AG08396 (cell line): ENCODE measurements at places on chromosomes 3 and 15.

- DNase-seq: no peak
Observed at GRCh38 chr3:150928234-150928633, 23.0 kb upstream of the MINDY4B start.

GRCh38 chr15:57785039-57785438, 78.5 kb downstream of the POLR2M start:
- no peak for DNase-seq

DNA sequence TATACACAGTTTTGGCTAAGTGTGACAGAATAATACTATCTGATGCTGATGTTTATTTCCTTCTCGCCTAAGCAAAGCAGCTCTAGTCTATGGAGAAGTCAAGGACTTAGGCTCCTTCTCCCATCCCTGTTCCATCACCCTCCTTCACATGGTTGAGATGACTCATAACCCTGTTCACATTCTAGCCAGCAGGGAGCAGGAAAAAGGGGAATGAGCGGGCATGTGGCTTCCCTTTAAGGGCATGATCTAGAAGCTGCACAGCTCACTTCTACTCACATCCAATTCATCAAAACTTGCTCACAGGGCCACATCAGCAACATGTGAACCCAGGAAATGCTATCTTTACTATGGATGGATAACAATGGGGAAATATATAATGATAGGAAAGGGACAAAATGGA, 40.9 kb downstream of the CBLB start:
- peak; percentile 43 for DNase-seq

- DNase-seq: no peak
Observed at GRCh38 chr3:125351814-125352456, 23.2 kb downstream of the ZNF148 start.

- DNase-seq: peak; percentile 51
Observed at GRCh38 chr3:38738630-38739395, 77.2 kb downstream of the SCN10A start.

DNA sequence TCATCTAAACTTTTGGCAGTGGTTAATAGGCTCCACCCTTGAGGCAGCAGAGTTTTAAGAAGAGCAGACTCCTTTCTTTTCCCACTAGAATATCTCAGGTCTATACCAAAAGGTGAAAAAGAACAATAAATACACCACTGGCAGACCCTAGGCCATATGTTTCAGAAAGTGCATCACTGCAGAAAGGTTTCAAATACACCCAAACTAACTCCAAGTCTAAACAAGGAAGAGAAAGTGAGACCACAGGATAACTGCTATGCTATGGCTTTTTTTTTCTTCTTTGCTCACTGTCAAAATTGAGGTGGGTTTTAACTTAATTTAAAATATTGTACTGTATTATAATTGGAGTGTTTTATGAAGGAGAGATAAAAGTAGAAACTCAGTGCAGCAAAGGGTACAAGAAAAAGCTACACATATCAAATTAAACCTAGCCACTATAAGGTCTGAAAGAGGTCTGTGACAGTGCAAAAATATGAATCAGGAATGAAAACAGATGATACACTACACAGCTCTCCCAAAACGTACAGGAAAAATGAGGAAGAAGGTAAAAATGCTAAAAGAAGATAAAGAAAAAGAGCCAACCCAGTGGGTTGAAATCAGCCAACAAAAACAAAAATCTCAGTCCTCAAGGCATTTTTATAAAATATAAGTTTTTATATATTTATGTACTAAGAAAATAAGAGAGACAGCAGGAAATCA, 8.4 kb downstream of the SNX4 start:
- no peak for DNase-seq

DNA sequence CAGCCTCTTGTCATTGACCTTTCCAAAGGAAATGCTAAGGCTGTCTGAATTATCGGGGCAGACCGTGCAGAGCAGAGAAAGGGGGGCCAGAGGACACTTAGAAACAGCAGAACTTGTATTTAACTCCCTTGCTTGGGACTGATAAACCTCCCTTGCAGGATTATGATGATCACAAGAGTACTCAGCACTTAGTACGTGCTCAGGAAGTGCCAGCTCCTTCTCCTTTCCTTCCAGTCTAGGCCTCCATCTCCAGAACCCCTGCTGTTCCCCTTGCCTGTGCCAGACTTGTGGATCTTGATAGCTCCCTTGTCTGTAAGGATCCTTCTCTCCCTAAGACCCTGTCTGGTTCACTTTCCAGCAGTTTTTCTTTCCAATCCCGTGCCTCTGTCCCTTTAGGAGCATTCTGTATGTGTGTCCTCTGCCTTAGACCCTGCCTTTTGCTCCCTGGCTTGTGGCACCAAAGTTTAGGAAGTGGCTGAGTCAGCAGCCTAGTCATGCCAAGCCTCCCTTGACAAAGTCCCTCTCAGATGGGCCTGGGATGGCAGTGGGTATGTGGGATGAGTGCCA, 747 bp downstream of the SORD start:
- DNase-seq: peak; percentile 22

GRCh38 chr3:12187448-12188327, 29.0 kb upstream of the TIMP4 start:
- peak; percentile 26 for DNase-seq

DNA sequence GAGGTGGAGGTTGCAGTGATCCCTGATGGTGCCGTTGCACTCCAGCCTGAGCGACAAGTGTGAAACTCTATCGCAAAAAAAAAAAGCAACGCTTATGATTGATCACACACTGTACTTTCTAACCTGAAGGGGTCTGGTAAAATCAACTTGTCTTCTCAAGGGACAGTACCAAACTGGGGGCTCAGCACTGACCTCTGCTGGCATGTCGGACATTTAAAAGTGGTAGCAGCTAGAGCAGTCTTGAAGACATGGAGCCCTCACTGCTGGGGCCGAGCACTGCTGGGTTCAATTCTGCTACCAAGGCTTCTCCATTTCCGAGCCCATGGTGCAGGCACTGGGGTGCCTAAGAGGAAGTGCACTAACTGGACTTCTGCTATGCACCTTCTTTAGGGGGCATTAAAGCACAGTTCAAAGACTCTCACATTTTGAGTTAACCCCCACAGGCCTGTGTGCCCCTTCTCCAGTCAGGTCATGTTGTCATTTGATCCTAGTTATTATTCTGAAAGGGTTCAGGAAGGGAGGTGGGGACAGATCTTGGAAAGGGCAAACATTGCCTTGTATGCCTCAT, 26.4 kb upstream of the LAMP3 start:
- no peak for DNase-seq

DNA sequence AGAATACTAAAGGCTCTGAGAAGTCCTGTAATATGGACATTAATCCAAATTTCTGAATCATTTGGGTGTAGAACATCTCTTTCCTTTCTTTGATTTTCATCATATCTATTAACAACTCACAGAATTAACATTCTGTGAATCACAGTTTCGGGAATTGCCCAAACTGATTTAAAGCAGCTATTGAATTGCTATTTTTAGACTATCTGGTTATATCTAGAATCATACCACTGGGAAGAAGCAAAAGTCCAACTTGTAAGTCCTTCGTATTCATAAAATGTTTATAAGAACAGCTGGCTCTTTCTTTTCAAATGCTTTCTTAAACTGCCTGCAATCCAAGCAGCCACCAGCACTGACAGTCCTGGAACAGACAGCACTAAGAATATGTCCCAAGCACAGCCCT, 733.0 kb downstream of the NTRK3 start:
- no peak for DNase-seq

GRCh38 chr15:80272987-80273386, 21.0 kb upstream of the CTXND1 start:
- no peak for DNase-seq

DNA sequence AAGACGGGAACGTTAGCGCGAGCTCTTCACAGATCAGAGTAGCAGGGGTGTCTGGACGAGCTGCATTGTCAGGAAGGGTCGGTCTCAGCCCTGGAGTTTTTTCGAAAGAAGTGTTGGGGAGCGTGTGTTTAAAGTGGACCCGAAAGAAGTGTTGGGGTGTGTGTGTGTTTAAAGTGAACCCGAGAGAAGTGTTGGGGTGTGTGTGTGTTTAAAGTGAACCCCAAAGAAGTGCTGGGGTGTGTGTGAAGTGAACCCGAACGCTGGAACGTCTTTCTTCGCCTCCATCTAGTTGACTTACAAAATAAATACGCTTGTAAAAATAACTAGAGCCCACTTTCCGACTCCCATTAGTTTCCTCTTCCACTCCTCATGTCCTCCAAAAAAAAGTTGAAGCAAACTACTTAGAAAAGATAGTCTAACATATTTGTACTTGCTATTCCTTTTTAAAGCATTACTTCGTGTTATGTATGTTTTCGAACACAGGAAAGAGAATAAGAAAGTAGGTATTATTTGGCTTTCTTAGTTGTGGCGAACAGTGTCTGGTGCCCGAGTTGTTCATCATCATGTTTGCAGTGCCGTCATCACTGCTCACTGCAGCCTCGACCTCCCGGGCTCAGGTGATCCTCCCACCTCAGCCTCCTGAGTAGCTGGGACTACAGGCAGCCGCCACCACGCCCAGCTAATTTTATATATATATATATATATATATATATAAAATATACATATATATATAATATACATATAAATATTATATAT, 1.0 kb downstream of the LRCH3 start:
- peak; percentile 53 for DNase-seq

DNA sequence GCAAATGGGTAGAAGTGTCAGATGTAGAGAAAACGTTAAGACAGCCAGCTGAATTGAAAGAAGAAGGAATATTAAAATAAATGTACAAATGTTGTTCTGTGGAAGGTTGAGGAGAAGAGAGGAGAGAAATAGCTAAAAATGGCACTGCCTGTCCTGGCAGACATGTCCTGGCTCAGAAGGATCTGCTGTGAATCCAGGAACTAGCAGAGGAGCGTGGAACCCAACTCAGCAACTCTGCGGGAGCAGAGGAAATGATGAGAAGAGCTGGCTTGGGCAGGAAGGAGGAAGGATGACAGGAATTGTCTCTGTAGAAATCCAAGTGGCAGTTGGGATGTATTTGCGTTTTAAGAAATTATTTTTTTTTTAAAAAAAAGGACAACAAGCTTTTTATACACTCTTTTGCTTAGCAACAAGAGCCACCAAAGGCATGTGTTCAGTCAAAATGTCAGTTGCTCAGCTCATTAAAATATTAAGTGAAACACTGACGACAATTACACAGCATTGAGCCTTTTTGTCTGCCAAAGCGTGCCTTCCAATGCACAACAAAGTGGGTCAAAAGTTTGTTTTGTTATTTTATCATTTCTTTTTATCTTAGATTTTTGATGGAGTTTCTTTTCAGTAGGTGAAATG, 16.1 kb downstream of the NANOGP8 start:
- DNase-seq: no peak

DNA sequence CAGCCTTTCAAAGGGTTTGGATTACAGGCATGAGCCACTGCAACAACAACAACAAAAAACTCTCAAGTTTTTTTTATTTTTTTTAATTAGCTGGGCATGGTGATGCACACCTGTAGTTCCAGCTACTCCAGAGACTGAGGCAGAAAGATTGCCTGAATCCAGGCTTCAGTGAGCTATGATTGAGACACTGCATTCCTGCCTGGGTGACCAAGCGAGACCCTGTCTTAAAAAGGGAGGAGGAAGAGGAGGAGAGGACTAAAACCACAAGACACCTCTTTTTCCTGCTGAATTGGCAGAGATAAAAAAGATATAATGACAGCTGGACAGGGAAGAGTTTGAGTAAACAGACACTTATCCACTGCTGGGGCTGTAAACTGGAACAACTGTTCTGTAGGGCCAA, 22.7 kb upstream of the CHRNB4 start:
- DNase-seq: no peak

DNA sequence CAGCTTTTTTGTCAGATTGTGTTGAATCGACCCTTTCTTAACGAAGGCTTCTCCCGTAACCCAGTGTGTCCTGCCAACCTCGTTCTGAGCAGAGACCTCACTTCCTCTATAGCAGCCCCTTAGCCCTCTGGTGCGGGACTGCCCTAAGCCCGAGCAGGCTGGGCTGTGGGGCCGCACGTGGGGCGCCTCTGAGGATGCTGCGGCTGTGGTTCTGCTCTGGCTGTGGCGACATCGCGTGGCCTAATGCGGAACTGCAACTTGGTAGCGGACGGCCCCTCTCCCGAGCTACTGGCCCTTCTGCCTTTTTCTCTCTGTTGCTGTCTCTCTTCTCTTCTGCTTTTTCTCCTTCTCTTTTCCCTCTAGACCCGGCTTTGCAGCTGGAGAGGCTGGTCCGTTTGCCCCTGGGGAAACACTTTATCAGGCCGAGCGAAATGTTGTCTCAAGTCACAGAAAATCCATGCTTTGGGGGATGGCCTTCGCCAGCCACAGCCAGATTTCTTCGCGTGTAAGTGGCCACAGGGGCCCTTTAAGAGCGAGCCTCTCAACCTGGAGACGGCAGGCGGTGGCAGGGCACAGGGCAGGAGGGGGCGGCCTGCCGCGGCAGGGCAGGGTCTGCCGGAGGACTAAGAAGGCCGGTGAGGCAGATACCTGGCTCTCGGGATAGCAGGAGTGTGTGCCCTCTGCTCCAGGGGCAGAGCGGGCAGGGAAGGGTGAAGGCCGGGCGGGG, 19.4 kb upstream of the KIF23 start:
- DNase-seq: peak; percentile 89

- peak; percentile 55 for DNase-seq
Observed at GRCh38 chr3:141412087-141412935, 44.0 kb downstream of the ZBTB38 start.

DNA sequence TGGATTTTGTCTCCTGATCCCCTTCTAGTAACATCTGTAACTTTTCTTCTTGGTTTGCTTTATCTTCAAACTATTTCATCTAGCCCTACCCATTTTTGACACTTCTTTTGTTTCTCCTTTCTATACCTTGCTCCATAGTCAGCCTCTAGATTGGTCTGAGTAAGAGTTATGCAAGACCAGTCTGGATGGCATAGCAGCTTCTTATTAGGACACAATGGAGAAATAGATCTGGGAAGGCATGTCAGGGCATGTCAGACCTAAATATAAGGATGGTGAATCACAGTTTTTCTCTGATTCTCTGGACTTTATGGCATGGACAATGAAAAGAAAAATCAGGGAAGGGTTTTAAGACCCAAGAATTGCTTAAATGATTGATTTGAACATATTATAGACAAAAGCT, 452.5 kb downstream of the RAP2B start:
- peak; percentile 18 for DNase-seq

GRCh38 chr3:133745981-133746711, at the start of gene TF:
TSS of gene TF (plus strand) at chr3:133746393. CDS start at chr3:133746441, 48 bp downstream.
- DNase-seq: no peak

DNA sequence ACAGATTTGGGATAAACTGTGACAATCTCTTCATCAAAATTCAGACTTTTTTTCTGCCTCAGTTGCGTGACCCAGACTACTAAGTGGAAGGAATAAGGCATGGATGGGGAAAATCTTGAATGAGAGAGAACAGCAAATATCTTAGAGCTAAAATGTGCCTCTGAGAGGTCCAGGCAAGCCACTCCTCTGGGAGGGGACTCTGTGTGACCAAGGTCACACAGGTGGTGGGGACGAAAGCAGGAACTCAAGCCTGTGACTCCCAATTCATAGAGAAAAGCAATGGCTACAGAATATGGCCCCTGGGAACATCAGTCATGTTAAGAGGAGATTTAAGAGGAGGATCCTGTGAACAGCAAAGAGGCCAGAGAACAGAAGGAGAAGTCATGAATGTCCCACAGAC, 268.1 kb downstream of the FOXP1 start:
- no peak for DNase-seq
